ENCODE measurements at places on chromosomes 7 and 10. TPM values are rescaled to one million over a fixed set of nuclear protein-coding genes. Genes with fewer than 3 reads are reported as not detected.

DNA sequence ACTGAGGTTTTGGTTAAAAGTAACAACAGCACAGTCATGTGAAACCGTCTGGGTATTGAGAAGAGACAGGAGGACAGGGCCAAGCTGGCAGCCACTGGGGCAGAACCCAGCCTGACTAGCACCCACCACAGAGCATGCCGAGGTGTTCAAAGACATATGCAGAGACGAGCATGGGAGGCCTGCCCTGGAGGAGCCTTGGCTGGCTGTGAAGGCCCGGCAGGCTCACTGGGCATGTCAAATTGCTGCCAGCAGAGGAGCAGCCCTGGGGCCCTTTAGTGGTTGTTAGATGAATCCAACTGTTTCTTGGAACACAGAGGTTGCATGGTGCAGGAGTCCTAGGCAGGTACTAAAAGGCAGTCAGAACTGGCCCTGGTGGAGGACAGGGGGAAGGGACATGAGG lies 5.0 kb upstream of the GDF2 start:
- no peak for DNase-seq
- H3K27ac ChIP-seq = no peak overlapping the region
- H3K4me3 ChIP-seq = no peak overlapping the region
- no peaks in the 10 kb centered on the region for H3K4me1 ChIP-seq
- H3K27me3 ChIP-seq = no peaks in the 10 kb centered on the region

MYPN gene
- not detected for total RNA-seq

EN2 gene
- total RNA-seq = not detected

CPED1 gene
- 0.25 TPM for total RNA-seq

CFAP46 gene
- 4.8 TPM for total RNA-seq

GSDME gene
- 7.6 TPM for total RNA-seq

ELN gene
- 5.6 TPM for total RNA-seq

All from H1 (cell line).